Epithelial cell of esophagus (primary cell): ENCODE measurements at places on chromosomes 6 and 20.

GRCh38 chr6:145704143-145704781, 31.1 kb downstream of the EPM2A start:
- DNase-seq: peak; percentile 10

GRCh38 chr20:33730946-33731692, 677 bp upstream of the ZNF341 start:
- DNase-seq: no peak

GRCh38 chr20:63513207-63513606, 7.4 kb upstream of the PPDPF start:
- DNase-seq: no peak

DNA sequence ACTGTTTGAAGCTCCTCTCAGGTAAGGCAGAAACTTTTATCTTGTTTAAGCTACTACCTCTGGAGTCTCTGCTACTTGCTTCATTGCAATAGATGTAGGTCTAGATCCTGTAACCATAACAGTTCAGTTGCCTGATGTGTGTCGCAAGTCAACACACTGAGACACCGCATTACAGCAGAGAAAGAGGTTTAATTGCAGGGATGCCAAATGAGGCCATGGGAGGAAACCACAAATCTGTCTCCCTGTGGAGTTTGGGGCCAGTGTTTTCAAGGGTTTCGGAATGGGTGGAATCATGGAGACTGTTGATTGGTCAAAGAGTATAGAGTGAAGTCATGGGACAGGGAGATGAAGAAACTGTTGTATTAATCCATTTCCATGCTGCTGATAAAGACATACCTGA, 57.1 kb upstream of the RBM24 start:
- DNase-seq: no peak

- DNase-seq: no peak
Observed at GRCh38 chr6:169866668-169867521, 115.5 kb downstream of the ERMARD start.

DNA sequence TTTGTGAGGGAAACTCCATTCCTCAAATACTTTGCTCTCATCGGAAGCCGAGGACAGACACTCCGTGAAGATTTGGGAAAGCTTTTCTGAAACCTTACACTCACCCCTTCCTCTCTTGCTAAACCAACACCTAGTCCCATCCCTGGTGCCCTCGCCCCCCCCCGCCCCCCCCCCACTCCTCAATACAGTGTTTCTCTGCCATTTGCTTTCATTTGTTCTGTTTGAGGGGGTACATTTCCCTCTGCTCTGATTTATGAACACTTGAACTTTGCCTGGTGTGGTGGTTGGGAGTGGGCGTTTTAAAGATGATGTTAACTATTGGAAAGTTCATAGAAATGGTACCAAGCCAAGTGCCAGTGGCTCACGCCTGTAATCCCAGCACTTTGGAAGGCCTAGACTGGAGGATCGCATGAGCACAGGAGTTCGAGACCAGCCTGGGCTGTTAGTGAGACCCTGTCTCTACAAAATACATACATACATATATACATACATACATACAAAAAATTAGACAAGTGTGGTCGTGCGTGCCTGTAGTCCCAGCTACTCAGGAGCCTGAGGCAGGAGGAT, 1.1 kb downstream of the RAB32 start:
- DNase-seq: peak; percentile 6

- no peak for DNase-seq
Observed at GRCh38 chr20:49893242-49894072, 21.9 kb downstream of the SPATA2 start.

DNA sequence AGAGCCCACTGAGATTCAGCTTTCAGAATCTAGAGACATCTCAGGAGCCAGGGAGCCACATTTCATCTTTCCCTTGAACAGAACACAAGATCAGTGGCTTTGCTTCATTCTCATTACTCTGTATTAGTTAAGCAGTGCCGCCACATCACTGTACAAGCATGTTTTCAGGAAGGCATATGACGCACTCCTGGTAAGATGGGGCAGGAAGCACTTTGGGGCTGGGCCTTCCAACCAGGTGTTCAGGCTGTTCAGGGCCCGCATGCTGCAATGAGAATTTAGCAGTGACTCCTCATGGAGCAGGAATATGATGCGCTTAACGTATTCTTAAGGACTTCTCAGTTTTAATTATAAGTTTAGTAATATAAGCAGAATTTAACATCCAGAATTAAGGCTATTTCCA, 29.7 kb upstream of the GNRH2 start:
- DNase-seq: peak; percentile 51

- DNase-seq: no peak
Observed at GRCh38 chr6:159777240-159777904, 12.0 kb downstream of the TCP1 start.

DNA sequence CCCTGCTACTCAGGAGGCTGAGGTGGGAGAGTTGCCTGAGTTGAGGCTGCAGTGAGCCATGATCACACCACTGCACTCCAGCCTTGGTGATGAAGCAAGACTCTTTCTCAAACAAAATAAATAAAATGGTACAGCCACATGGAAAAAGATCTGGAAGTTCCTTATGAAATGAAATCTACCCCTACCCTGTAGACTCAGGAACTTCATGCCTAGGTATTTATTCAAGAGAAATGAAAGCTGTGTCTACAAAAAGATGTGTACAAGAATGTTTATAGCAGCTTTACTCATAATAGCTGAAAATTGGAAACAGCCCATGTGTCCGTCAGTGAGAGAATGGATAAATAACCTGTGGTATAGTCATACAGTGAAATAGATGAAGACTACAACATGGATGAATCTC, 15.2 kb upstream of the C6orf62 start:
- no peak for DNase-seq

DNA sequence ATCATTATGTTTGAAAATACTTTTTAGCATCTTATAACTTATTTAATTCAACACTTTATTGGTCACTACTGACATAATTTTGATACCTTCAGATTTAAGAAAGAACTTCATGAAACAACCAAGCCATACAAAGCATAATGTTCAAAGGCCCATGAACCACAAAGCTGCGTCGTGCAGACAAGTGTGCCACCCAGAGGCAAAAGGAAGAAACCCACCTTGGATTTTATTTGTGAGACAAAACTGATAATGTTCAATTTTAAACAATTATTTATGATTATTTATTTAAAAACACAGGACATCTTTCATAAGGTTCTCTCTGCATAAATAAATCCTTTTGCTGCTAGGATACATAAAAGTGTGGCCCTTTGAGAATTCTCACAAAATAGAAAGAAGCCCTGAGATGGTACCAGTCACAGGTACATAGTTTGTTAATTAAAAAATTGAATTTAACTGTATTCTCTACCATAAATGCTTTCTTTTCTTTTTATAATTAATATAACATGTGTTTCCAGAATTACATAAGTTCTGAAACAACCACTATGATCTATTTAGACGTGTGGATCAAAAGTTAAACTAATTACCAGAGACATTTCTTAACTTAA, 143.7 kb downstream of the RALGAPA2 start:
- peak; percentile 60 for DNase-seq

- DNase-seq: no peak
Observed at GRCh38 chr20:4932061-4932460, 69.2 kb downstream of the SLC23A2 start.

DNA sequence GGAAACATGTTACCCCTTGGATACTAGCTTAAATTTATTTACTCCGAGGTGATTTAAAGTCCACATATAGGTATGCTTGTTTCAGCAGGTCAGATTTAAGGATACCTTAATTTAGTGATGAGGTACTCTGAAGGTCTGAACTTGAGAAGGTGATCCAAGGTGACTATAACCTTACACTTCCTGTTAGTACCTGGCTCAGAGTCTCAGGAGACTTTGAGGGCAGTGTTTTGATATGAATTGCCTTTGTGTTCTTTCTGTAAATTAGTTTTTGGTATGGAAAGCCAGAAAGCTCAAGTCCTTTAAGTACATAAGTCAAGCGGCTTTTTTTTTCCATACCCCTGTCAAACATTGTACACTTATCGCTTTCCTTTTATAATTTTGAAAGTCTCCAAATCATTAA, 489.0 kb downstream of the CDKAL1 start:
- peak; percentile 34 for DNase-seq

- DNase-seq: no peak
Observed at GRCh38 chr20:34396408-34396807, 33.3 kb downstream of the ITCH start.

DNA sequence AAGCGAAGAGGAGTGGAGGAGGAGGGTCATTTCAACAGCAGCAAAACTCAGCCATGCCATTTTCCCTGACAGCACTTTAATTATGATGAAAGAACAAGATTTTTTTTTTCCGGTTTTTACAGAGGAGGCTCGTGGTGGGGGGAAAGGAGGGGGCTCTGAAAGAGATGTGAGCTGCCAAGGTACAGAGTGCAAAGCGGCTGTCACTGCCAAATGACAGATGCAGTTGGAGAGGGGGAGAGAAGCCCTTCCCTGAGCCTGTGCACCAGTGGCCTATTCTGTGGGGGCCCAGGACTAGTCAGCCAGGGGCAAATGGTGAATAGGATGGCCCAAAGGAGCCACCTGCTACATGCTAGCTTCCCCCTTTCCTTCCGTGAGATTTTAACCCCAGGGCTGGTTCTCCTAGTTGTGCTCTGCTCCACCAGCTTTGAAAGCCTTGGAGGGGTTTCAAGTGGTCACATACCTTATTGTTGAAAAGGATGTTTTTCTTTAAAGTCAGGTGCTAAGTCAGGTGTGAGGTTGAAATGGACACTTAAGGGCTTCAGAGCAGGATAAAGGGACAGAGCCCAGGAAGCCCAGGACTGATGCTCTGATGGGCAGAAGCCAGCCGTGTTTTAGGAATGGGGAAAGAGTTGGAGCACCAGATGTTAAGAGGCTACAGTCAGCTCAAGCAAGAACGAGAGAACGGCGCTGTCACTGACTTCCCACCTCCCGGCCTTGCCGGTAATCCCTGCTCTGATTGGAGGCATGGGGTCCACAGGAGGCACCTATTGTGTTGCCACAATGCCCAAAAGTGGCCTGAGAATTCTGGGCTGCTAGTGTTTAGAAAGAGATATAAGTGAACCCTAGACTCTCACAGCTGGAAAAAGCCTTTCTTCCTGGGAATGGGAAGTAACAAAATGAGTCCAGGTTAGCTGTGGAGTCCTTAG, 24.8 kb downstream of the GNAS start:
- no peak for DNase-seq

DNA sequence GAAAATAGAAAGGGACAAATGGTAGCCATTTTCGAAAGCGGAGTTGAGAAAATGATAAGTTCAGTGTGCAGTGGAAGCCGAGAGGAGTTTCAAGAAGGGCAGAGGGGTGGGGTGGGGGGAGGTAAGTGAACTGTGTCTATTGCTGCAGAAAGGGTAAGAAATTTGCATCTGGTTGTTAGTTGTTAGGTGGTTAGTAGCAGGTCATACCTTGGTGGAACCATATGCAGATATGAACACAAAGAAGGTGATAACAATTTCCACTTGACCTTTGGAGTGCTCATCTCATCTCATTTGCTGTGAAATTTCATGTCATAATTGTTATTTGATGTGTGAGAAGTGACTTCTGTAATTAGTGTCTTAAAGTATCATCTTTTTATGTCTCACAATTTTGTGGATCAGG, 288.2 kb downstream of the QKI start:
- no peak for DNase-seq

DNA sequence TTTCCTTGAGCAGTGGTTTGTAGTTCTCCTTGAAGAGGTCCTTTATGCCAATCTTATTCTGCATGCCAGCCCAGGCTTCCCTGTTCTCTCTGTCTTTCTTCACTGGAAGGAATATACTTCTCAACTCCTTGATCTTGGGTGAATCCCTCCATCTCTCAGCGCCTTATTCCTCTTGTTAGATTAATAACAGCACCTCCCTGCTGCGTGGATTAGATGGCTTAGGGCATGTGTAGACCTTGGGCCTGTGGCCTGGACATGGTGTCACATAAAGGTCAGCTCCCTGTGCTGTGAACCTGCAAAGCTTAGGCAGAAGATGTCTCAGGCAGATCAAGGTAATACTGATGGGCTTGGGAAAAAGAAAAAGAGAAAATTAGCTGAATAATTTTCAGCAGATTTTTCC, 18.3 kb downstream of the ZNF831 start:
- no peak for DNase-seq

DNA sequence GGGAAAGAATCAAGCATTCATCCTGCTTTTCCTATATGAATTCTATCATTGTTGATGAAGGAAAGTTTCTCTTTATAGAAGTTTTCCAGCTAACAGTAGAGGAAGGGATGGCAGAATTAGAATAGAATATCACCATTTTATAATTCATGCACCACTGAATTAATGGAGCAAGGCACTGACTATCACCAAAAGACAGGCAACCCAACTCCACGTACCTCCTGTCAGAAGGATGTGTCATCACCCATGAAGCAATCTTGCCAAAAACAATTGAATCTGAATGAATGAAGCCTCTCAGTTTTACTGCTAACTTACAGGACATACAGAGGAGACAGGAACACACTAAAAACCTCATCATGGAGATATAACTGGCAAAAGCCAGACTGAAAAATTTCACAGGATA, 122.4 kb downstream of the NFATC2 start:
- peak; percentile 68 for DNase-seq

DNA sequence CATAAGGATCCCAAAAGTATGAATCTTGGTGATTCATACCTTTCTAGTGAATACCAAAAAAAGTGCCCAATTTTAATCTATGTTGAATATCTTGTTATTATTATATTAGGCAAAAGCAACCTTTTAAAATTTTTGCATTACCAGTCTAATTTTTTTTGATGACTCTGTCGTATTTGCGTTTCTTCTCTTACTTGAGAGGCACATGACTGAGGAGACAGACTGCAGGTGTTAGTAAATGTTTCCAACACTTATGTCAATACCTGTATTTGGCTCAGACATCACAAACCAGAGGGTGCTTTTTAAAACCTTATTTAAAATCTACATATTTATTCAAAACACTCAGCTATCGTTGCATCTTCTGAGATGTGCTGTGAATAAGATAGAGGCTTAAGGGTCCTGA, 27.1 kb downstream of the ID4 start:
- no peak for DNase-seq

GRCh38 chr6:158165919-158166416, 2.1 kb downstream of the SERAC1 start:
- no peak for DNase-seq

DNA sequence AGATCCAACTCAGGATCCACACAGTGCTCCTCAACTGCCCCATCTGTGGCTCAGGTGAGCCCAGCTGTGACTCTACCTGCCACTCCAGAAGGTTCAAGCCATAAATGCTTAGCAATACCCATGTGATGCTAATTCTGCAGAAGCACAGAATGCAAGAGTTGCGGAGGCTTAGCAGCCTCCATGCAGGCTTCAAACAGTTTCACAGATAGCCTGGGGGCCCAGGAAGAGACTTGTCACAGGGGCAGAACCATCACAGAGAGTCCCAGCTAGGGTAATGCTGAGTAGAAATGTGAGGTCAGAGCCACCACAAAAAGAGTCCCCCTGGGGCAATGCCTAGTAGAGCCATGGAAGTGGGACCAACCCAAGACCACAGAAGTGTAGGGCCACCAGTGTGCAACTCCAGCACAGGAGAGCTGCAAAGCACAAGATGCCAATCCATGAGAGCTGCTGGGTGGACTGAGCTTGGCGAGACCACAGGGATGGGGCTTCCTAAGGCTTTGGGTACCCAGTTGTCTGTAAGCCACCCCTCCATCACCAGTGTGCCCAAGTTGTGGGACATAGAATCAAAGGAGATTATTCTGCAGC, 283.9 kb downstream of the UBE3D start:
- no peak for DNase-seq
